Panc1 (cell line): ENCODE measurements at places on chromosomes 12 and 14.

- DNase-seq, result peak; percentile 58
Observed at GRCh38 chr14:30974628-30975027, 50.8 kb upstream of the AP4S1 start.

- DNase-seq, result no peak
Observed at GRCh38 chr12:61367281-61367785, 892.9 kb upstream of the USP15 start.

DNA sequence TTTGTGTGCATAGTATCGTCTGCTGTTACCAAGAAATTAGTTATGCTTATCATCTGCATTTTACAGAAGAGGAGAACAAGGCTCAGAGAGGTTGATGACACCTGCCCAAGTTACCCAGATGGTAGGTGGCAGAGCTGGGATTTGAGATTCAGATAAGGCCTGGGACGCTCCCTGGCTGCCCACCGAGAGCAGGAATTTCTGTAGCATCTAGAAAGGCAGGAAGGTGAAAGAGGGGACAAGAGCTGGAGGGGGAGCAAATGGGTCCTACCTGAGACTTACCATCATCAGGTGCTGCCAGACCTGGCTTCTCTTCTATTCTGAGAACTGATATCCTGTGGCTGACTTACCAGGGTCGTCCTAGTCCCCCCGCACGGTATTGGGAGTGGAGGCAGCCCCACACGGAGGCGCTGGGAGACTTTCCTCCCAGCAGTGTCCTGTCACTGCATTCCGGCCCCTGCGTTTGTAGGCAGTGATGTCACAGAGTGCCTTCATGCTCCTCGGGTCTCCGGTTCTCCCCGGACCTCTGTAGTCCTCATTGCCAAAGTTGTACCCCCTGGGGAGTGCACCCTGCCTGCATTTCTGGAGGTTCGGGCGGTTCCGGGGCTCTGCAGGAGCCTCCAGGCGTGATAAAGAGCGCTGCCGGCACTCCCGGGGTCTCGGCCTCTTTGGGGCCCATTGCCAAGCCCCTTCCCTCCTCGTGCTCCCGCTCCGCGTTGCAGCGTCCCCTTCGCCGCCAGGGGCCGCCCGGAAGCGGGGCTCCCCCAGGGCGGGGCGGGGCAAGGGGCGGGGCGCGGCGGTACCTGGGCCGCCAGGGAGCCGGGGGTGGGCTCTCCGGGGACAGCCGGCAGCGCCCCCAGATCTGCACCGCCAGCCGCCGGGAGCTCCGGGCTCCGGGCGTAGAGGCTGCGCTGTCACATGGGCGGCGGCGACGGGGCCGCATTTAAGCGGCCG is at the start of gene CABP1:
Gene CABP1, plus strand, starts transcription at position 856 of the 951 bp plus-strand sequence. Its CDS starts 60 bp downstream, at position 916.
- no peak for DNase-seq

- no peak for DNase-seq
Observed at GRCh38 chr14:70847406-70848090, 38.2 kb upstream of the MAP3K9 start.

- no peak for DNase-seq
Observed at GRCh38 chr12:57898308-57898970, 42.9 kb upstream of the ATP23 start.

- DNase-seq, result no peak
Observed at GRCh38 chr12:49198431-49199155, 9.7 kb upstream of the TUBA1A start.

- DNase-seq, result no peak
Observed at GRCh38 chr14:24848102-24848790, 201.7 kb downstream of the STXBP6 start.

DNA sequence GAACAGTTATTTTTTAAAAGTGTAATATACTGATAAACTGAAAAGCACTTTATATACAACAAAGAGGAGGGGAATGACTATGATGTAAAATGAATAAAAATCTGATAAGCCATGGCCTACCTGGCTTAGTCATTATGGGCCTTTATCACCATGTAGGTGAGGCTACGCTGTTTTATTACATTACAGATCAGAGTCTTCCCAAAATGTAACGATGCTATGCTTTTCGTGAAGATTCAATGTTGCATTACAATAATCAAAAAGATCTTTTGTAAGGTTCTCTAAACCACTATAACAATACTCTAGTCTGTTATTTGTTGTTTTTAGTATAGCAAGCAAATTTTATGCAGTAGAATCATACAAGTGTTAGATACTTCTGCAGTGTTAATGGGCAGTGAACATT is 34.2 kb downstream of the ARID4A start:
- no peak for DNase-seq

DNA sequence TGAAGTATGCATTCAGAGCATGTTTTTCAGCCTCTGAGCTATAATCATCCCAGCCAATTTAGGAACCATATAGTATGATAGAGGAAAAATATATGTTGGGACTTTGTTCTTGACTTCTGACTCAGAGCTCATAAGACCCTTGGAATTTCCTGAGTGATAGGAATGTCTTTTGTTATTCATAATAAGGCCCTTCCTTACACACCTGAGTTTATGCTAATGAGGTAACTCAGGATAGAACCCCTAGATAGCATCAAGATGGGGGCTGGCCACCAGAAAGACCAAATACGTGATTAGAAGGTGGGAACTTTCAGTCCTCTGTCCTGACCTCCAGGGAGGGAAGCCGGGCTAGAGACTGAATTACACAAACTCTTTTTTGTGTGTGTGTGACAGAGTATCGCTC is 32.4 kb upstream of the PLEK2 start:
- no peak for DNase-seq

DNA sequence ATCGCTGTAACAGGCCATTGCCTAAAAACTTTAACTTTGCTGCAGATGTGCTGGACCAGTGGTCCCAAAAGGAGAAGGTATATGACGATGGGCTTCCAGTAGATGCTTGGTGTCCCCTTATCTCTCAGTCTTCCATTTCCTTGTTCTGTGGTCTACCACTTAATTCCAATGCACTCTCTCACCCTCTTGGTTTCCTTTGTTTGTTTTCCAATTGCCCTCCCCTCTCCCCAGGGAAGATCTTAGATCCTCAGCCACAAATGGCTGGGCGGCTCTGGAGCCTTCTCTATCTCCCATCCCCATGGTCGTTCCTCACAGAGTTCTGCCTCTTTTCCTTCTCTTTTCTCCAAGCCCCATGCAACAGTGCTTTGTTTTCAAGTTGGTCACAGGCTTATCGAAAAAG is 584 bp downstream of the ACSM4 start:
- DNase-seq, result no peak

- no peak for DNase-seq
Observed at GRCh38 chr12:131716282-131716681, 5.4 kb downstream of the SFSWAP start.

GRCh38 chr14:96793547-96793946 is 3.6 kb upstream of the VRK1 start:
- DNase-seq, result no peak

GRCh38 chr14:51780741-51781140 is 79.7 kb upstream of the GNG2 start:
- no peak for DNase-seq

- DNase-seq, result no peak
Observed at GRCh38 chr12:122681814-122682213, 21.3 kb downstream of the HCAR2 start.

DNA sequence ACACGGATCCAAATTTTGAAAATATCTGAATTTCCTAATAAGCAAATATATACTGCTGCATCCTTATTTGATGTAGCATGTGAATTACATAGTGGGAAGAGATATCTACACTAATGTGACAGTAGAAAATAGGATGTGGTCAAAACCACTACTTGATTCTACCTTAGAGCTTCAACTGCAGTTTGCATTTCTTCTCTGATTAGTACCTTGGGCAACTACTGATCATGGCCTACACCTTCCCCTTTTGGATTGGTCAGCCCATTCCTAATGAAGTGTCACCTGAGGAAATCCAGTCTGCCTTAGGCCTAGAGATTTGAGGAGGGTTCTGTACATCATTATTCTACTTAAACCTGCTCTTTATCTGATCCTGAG is 10.7 kb downstream of the LLPH start:
- no peak for DNase-seq

GRCh38 chr12:109598428-109598854 is 24.8 kb downstream of the MVK start:
- no peak for DNase-seq

DNA sequence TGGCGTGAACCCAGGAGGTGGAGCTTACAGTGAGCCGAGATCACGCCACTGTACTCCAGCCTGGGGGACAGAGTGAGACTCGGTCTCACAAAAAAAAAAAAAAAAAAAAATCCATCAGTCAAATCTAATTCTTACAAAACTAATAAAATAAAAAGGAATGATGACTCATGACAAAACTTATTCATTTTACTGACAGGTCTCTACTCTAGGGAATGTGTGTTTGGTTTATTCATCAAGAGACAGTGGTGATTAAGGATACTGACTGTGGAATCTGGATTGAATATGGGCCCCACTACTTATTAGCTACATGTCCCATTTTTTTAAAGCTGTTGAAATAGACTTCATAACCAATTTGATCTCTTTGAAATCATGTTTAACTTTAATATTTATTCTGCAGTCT is 29.3 kb upstream of the GAS2L3 start:
- no peak for DNase-seq

GRCh38 chr14:65237941-65238340 is 135.6 kb upstream of the MAX start:
- DNase-seq, result no peak

- no peak for DNase-seq
Observed at GRCh38 chr12:112964915-112965314, 13.4 kb upstream of the OAS2 start.

DNA sequence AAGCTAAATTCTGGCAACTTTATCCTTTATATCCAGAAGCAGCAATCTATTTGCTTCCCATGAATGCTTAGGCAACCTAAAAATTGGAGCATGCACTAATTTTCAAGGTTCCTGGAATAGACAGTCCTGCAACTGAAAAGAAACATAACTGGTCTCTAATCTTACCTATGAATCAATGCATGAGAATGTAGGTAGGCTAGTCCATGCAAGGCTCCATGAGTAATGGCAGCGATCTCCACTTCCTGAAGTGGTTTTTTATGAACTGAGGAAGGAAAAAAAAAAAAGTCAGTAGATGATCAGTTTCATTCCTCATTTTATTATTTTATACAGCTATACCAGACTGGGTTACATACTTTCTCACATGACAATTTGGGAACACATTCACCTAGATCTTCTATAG is 102.0 kb downstream of the PEBP1 start:
- no peak for DNase-seq

GRCh38 chr14:30915596-30915995 is 41.2 kb downstream of the COCH start:
- no peak for DNase-seq

GRCh38 chr12:99810718-99811593 is 163.4 kb downstream of the GARIN6 start:
- DNase-seq, result no peak

DNA sequence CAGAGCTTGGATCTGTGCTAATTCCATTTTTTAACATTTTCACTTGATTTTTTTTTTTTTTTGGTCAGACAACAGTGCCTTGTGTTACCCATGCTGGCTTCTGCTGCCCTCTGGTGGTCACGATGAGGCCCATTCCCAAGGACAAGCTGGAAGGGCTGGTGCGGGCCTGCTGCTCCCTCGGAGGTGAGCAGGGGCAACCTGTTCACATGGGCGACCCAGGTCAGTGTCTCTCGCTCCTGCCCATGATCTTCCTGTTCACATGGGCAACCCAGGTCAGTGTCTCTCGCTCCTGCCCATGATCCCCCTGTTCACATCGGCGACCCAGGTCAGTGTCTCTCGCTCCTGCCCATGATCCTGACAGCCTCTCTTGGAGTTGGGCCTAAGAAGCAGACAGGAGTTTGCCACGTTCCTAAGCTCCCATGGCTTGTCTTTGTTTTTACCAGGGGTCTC is 59.4 kb downstream of the DGLUCY start:
- DNase-seq, result peak; percentile 25

- no peak for DNase-seq
Observed at GRCh38 chr14:102810523-102810922, 33.3 kb downstream of the TRAF3 start.

DNA sequence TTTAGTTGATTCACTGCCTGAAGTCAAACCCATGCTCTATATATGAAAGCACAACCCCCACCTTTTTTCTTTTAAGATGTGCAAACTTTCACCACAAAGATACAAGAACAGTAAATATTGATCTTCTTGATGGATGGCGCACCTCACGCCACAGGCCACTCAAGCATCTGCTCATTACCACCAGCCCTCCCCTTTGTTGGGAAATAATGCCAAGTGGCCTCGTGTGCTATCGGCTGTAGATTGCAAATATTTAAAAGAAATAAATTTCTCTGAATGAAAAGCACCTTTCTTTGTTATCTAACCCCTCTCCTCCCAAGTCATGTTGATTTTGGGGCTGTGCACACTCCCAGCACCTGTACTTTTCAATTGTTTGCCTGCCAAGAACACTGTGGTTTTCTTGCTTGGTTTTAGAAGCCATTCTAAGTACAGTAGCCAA is 122.7 kb downstream of the C12orf42 start:
- no peak for DNase-seq

DNA sequence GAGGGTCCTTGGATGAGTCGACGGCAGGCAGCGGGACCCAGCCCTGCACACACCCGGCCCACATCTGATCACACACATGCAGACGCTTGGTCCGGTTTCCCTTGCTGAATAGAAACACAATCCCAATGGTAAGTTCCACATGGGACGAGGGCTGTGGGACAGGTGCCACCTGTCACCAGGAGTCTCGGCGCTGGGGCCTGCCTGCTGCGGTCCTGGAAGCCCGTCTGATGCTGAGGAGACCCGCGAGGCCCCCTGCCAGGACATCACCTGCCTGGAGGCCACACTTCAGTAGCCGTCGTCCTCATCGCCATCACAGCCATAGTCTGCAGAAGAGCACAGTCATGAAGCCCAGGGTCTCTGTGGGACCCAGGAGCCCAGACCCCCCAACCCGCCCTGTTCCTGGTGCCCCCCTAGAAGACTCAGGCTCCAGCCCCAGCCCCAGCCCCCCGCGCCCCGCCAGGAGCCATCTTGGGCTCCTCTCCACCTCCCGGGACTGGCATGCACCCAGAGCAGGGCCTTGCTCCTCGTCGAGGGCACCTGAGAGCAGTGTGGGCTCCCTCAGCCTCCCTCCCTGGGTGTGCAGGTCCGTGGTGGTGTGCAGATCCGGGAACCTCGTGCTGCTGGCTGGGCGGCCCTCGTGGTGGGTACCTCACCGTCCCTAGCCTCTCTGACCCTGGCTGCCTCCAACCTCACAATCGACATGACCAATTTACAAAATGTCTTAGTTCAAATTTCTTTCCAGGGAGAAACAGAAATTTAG is 29.3 kb upstream of the NUDT14 start:
- no peak for DNase-seq

DNA sequence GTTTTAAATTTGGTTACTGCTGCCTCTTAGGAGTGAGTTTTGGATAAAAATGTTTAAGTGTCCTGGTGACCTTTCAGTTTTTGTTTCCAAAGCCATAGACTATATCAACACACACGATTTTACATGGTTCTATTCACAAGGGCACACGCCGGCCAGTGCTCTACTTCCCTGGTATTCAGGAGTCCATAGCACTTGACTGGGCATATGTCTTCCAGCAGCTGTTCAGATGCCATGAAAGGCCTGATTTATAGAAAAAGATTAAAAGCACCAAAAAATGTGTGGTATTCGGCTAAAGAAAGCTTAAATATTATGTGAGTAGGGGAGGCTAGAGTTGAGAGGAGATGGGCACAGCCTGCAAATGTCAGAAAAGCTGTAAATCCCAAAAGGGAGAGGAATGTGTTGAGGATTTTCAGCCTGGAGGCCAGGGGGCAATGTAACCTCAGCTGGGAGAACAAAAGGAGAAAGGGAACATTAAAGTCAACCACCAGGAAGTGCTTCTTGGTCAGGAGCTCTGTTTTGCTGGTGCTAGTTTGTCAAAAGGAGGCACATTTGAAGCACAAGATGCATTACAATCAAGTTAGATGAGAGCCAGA is 478.4 kb downstream of the RAD51B start:
- no peak for DNase-seq
